ENCODE measurements at places on chromosomes 5 and 9.

- H3K4me3 ChIP-seq, result no peak overlapping the region
- H3K27me3 ChIP-seq, result no peaks in the 10 kb centered on the region
- no peak for DNase-seq
- no peak overlapping the region for H3K27ac ChIP-seq
Measured at GRCh38 chr9:389159-389558, 174.5 kb downstream of the DOCK8 start.

- H3K27me3 ChIP-seq, result no peaks in the 10 kb centered on the region
- H3K4me1 ChIP-seq, result peaks cover 18% of the 10 kb centered on the region
- no peak overlapping the region for H3K4me3 ChIP-seq
- DNase-seq, result no peak
Measured at GRCh38 chr9:107707428-107707837, 217.9 kb upstream of the KLF4 start.

- H3K27ac ChIP-seq, result no peak overlapping the region
- H3K27me3 ChIP-seq, result no peaks in the 10 kb centered on the region
- DNase-seq, result no peak
- no peaks in the 10 kb centered on the region for H3K36me3 ChIP-seq
Measured at GRCh38 chr5:92519811-92520632, 1061.0 kb downstream of the NR2F1-AS1 start.

DNA sequence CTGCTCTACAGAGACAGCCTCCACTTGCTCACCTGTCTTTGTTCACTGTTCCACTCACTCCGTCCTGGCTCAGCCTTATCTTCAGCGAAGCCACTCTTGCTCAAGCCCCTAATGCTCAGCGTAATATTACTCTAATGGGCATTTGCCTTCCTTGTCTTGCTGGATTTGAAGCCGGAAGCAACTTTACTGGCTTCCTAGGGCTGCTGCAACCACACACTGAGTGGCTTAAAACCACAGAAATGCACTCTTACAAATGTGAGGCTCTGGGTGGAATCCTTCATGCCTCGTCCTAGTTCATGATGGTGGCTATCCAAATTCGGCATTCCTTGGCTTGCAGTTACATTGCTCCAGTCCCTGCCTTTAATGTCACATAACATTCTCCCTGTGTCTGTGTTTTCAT, 85.5 kb upstream of the MARCHF11 start:
- H3K36me3 ChIP-seq, result no peaks in the 10 kb centered on the region
- H3K4me1 ChIP-seq, result no peaks in the 10 kb centered on the region
- H3K4me3 ChIP-seq, result no peak overlapping the region
- H3K27me3 ChIP-seq, result no peaks in the 10 kb centered on the region

DNA sequence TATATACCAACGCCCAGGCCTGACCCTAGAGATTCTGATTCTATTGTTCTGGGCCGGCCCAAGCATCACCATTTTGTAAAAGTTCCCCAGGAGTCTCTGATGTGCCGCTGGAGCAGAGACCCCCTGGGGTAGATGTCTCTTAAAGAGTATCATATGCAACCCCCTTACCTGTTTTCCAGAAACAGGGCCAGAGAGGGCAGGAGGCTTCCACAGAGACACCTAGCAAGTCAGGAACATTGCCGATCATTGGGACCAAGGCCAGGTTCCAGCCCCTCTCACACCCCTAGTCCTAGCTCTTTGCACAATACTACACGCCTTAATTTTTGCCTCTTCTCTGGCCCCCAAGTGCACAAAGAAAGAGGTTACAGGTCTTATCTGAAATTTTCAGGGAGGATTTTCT, 63.8 kb downstream of the TMOD1 start:
- no peak for DNase-seq
- peaks cover 8% of the 10 kb centered on the region for H3K36me3 ChIP-seq
- peaks cover 14% of the 10 kb centered on the region for H3K4me1 ChIP-seq
- no peak overlapping the region for H3K27ac ChIP-seq

DNA sequence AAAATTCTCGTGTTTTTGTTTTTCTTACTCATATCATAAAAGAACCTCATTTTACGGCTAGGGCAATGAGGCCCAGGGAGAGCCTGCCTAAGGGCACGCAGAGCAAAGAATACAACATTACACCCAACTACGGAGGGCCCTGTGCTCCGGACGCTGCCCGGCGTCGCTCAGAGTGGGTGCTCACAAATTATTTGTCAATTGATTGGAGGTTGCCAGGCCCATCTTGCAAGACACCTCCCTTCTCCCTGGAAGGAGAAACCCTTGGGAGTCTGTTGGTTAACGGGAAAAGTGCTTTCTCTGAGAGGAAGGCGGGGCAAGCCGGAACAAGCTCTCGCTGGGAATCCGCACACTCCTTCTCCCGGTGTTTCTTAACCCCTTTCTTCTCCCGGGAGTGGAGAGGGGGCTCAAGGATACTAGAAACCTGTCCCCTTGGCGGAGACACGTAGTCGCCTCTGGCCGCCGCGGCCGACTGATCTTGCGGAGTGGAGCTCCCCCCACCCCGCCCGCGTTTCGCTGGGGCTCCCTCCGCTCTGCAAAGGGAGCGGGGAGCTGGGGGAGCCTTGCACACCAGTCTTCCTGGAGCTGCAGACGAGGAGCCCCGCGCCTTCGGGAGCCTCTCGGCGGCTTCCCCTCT, 599.3 kb upstream of the SGCD start:
- H3K4me3 ChIP-seq, result peak overlapping the region; percentile 36
- H3K36me3 ChIP-seq, result no peaks in the 10 kb centered on the region
- peaks cover 18% of the 10 kb centered on the region for H3K4me1 ChIP-seq
- H3K27ac ChIP-seq, result no peak overlapping the region
- peak; percentile 36 for DNase-seq

DNA sequence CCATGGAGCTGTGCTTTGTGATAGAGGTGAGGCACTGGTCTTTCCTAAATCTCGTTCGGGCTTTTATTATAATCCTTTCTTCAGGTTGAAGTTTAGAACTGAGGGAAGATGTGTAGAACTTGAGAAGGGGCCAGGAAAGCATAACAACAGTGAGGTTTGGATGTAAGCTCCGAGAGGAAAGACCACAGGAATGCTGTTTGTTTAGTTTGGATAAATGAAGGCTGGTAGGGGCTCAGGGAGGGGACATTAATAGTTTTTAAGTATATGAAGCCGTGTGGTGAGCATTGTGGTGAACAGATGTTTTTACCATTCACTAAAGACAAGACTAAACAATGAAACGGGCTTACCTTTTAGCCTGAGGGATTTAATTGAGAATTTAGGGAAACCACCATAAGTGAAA, 130.8 kb downstream of the ARHGAP26 start:
- peaks cover 36% of the 10 kb centered on the region for H3K36me3 ChIP-seq
- no peaks in the 10 kb centered on the region for H3K27me3 ChIP-seq
- H3K4me3 ChIP-seq, result no peak overlapping the region
- peaks cover 25% of the 10 kb centered on the region for H3K4me1 ChIP-seq

DNA sequence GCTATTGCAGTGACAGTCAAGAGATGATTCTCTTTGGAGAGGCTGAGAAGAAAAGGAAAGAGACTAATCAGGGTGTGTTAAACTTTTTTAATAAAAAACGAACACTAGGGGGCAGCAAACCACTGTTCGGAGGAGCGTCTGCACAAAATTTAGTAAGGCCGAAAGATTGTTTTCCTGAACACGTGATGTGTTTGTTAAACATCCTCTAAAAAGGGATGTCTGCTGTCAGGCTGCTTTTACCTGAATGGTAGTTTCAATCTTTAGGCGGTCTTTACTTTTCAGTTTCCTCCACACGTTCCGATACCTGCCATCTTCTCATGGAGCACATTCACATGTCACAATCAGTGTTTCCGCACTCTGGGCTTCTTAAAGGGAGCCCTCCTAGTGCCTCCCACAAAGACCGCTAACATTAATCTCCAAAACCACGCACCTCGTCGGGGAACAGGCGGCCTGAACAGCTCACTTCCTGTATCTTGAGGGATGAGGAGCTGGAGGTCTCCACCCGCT, 125.2 kb downstream of the GPBP1 start:
- no peaks in the 10 kb centered on the region for H3K27me3 ChIP-seq
- H3K4me1 ChIP-seq, result peaks cover 11% of the 10 kb centered on the region
- DNase-seq, result no peak
- no peaks in the 10 kb centered on the region for H3K36me3 ChIP-seq
- no peak overlapping the region for H3K27ac ChIP-seq

GRCh38 chr5:151820271-151820670, 48.5 kb downstream of the G3BP1 start:
- no peak overlapping the region for H3K4me3 ChIP-seq
- no peaks in the 10 kb centered on the region for H3K27me3 ChIP-seq
- no peak for DNase-seq
- no peak overlapping the region for H3K27ac ChIP-seq
- no peaks in the 10 kb centered on the region for H3K4me1 ChIP-seq

- no peaks in the 10 kb centered on the region for H3K4me1 ChIP-seq
- peaks cover 64% of the 10 kb centered on the region for H3K36me3 ChIP-seq
- H3K27ac ChIP-seq, result no peak overlapping the region
Measured at GRCh38 chr5:37121027-37121426, 128.1 kb downstream of the CPLANE1 start.

GRCh38 chr9:87346061-87346665, 151.5 kb upstream of the DAPK1 start:
- no peaks in the 10 kb centered on the region for H3K27me3 ChIP-seq
- DNase-seq, result no peak
- no peaks in the 10 kb centered on the region for H3K36me3 ChIP-seq
- no peak overlapping the region for H3K4me3 ChIP-seq
- H3K4me1 ChIP-seq, result peaks cover 4% of the 10 kb centered on the region

DNA sequence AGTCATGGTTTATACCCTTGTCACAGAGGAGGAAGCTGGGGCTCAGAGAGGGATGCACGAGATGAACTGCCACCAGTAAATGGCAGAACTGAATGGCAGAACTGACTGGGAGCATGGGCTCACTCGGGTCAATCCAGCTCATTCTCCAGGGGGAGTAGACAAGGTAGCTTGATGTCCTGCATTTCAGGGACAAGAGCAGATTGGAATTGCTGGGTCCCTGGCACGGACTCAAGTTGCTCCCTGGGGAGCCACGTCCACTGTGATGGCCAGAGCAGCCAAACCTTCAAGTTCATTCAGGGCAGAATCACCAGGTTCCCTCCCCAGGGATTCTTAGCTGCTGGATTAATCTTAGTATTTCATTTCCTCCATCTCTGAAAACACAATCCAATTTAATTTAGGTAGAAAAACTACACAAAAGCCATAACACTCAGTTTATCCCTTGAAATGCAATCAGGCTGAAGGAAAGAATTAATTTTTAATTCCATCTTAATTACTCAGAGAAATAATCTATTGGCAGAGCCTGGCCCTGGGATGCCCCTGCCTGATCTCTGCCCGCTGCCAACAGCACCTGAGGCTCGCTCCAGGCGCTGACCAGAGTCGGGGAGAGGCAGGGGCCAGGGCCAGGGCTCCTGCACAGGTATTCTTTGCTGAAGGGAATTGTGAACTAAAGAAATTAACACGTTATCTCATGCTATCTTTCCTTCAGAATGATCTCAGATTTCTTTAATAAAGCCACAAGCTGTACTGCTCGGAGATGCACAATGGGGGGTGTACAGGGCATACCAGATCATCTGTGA, 42.0 kb upstream of the UNC5A start:
- no peaks in the 10 kb centered on the region for H3K4me1 ChIP-seq
- H3K36me3 ChIP-seq, result no peaks in the 10 kb centered on the region
- DNase-seq, result no peak
- H3K27ac ChIP-seq, result no peak overlapping the region

DNA sequence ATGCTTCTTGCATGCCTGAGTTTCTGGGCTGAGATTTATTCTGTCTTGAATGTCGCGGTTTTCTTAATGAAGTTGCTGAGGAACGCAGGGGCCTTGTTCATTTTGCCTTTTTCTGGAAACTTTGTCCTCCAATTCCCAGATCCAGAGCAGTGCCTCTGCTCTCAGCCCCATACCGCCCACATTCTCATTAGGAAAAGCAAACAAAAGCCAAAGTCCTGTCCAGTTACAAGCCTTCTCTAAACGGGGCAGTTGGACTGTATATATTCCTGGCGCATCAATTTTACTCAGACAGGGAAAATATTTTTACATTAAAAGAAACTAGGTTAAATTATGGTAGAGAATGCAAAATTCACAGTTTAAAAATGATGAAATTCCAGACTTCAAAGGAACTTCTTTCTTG, 1.2 kb upstream of the PSAT1 start:
- peaks cover 28% of the 10 kb centered on the region for H3K4me1 ChIP-seq
- H3K27ac ChIP-seq, result no peak overlapping the region
- H3K36me3 ChIP-seq, result no peaks in the 10 kb centered on the region
- peak overlapping the region; percentile 67 for H3K4me3 ChIP-seq
- no peak for DNase-seq
- H3K27me3 ChIP-seq, result peaks cover 34% of the 10 kb centered on the region

DNA sequence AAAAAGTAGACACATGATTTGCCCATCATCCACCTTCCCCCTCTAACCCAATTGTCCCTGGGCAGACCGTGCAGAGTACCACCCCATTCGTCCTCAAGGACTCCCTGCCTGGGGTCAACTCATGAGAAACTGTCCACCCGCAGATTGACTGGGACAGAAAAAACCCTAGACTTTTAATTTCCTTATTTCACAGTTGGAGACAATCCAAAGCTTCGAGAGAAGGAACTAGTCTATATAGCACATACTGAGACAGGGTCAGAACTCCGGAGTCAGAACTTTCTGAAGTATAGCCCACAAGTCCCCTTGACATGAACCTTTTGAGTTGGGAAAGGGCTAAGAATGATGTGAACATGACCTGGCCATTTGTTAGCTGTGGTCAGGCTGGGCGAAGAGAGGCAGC, 7.5 kb upstream of the GPX3 start:
- no peaks in the 10 kb centered on the region for H3K36me3 ChIP-seq
- no peak for DNase-seq
- H3K27me3 ChIP-seq, result no peaks in the 10 kb centered on the region
- no peak overlapping the region for H3K4me3 ChIP-seq
- peaks cover 39% of the 10 kb centered on the region for H3K4me1 ChIP-seq

GRCh38 chr9:32723789-32724325, 59.5 kb upstream of the TMEM215 start:
- H3K27ac ChIP-seq, result no peak overlapping the region
- DNase-seq, result no peak
- H3K4me3 ChIP-seq, result no peak overlapping the region
- H3K36me3 ChIP-seq, result no peaks in the 10 kb centered on the region

DNA sequence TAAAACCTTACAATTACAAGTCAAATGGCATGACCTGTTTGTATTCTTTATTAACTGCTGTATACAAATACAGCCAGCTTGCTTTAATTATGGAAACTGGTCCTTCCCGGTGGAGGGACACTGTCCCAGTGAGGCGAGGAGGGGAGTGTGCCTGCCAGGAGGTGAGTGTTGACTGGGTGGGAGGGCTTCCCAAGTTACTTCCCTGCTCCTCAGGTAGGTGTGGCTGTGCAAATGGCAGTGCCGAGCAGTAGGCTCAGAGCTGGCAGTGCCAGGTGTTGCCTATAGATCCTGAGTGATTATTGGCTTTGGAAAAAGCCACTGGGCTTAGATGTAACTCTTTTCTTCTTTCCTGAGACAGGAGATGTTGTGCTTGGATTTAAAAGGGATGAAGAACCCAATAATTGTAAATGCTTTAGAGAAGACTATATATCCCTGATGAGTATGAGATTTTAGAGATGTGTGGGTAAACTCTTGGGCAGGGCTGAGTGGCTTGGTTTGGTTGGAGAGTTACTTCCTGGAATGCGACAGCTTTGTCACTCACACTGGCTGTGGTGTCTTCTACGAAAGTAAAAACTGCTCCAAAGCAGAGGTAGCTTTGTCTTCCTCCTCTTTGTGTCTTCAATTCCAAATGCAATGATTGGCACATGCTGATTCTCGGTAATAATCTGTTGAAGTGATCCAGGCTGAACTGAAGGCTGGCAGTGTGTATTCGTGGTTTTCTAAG, 43.7 kb downstream of the GLRX start:
- H3K4me3 ChIP-seq, result no peak overlapping the region
- no peak for DNase-seq
- peaks cover 31% of the 10 kb centered on the region for H3K4me1 ChIP-seq
- H3K36me3 ChIP-seq, result peaks cover 6% of the 10 kb centered on the region
- H3K27ac ChIP-seq, result peak overlapping the region; percentile 48
- H3K27me3 ChIP-seq, result no peaks in the 10 kb centered on the region

- no peak for DNase-seq
- peak overlapping the region; percentile 81 for H3K27ac ChIP-seq
- peaks cover 98% of the 10 kb centered on the region for H3K4me1 ChIP-seq
- H3K27me3 ChIP-seq, result no peaks in the 10 kb centered on the region
- H3K36me3 ChIP-seq, result no peaks in the 10 kb centered on the region
- no peak overlapping the region for H3K4me3 ChIP-seq
Measured at GRCh38 chr5:96716007-96716406, 53.8 kb downstream of the CAST start.
